ENCODE measurements at places on chromosomes 3 and 15.
A peak's percentile ranks its signal among the peaks of the same experiment; 100 is the strongest.

GRCh38 chr3:192887701-192888100 is 30.0 kb downstream of the MB21D2 start:
- DNase-seq = no peak

- DNase-seq = peak; percentile 92
Measured at GRCh38 chr3:110521019-110521418, 550.6 kb upstream of the NECTIN3 start.

DNA sequence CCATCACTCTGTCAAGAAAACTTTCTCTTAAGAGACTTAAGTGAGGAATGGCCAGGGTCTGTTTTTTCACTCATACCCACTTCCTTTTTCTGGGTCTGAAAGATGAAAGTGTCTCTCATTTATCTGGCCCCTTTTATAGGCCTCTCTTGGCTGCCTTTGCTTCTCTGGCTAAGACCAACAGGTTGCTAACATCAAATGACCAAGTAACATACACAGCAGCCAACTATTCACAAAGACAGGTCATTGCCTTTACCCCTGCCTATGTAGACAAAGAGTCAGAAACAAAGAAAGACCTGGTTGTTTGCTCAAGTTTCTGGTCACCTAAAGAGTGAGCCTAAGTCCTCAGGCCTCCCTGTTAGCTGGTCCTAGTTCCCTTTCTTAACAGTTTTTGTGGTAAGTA is 24.0 kb upstream of the CSTA start:
- DNase-seq = no peak

DNA sequence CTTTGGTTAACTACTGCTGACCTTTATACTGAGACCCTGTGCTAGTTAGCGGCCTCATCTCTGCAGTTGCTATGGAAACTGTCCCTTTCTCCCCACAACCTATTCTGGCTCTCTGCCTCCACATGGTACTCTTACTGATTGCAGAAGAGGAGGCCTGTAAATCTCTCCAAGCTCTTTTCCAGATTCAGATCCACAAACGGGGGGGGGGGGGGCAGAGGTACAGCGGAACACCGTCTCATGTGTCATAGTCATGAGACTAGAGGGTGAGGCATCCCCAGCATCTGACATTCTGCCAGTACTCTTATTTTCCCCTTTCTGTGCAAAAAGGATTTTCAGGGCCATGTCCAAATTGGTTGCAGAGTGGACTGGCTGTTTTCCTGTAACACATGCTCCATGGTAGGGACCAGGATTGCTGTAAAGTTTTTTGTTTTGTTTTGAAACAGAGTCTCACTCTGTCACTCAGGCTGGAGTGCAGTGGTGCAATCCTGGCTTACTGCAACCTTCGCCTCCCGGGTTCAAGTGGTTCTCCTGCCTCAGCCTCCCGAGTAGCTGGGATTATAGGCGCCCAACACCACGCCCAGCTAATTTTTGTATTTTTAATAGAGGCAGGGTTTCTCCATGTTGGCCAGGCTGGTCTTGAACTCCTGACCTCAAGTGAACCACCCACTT is 8.3 kb upstream of the MAP1A start:
- DNase-seq = no peak

DNA sequence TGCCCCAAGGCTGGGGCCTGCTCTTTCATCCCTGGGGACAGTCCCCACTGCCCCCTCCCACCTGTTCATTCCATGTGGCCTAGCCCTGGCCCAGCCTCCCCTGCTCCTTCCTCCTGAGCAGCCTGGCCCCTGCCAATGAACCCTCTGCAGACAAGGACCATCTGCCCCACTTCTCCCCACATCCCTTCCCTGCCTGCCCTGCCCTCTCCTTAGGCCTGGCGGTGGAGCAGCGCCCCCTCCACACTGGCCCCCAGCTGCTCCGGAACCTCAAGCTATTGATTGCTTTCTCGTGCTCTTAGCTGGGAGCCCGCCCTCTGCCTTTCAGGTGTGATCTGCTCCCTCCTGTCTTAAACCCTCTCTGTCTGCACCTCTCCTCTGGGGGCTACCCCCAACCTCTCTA is 8.0 kb downstream of the PLXNA1 start:
- DNase-seq = no peak

DNA sequence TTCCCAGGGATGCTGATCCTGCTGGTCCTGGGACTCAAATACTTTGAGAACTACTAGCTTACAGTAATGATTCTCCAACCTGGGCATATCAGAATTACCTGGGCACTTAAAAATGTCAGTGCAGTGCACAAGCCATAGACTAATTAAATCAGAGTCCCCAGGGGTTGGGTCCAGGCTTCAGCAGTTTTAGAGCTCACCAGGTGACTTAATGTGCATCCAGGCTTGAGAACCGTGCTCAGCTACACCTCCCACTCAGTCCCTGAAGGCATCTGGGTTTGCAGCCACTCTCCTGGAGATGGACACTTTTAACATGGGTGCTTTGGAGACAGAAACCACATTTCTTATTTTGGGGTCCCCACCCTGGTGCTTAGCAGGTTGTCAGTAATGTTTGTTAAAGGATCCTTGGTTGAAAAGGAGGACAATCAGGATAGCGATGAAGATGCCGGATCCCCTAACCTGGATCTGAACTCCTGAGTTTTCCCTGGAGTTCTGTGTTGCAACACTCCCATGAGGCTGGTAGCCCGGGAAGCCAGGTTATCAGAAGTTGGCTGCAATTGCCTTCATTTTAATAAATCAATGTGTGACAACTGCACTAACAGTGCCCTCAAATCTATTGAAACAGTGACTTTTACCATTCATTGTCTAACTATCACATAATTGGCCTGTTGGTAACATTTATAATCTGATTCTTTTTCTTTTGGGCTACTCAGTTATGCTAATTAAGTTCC is 48.1 kb downstream of the BFSP2 start:
- no peak for DNase-seq

DNA sequence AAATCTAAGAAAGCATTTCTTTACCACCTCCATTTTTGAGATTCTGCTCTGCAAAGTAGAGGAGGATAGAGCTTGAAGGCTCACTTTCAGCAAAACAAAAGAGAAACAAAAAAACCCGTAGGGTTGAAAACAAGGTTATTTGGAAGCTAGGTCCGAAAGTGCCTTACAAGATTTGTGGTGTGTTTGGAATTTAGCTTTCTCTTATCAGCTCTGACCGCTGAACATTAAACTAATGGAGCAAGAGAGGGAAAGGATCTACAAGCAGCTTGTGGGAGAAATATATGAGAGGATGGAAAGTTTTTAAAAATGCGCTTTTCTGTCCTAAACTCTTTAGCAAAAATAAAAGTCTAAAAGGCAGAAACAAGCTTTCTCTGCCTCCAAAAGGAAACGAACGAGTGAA is 545.5 kb downstream of the NTRK3 start:
- no peak for DNase-seq

DNA sequence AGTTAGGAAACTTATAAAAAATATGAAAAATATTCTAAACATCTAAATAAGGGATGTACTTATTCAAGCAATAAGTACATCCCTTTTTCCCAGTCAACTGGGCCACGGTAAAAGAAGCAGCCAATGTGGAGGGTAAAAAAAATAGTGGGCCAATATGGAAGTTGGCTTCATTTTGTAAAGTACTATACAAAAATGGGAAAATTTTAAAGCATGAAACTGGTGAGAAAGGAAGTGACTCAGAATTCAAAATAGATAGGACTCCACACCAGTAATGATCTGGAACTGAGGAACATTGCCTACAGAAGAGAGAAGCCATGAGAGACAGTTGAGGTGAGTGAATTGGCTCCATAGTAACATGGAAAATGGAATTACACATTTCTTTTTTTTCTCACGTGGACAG is 108.9 kb downstream of the FNDC3B start:
- peak; percentile 46 for DNase-seq

GRCh38 chr3:27633224-27633545 is 88.9 kb downstream of the EOMES start:
- DNase-seq = peak; percentile 61

- no peak for DNase-seq
Measured at GRCh38 chr15:52282418-52282817, 13.2 kb downstream of the MYO5C start.

DNA sequence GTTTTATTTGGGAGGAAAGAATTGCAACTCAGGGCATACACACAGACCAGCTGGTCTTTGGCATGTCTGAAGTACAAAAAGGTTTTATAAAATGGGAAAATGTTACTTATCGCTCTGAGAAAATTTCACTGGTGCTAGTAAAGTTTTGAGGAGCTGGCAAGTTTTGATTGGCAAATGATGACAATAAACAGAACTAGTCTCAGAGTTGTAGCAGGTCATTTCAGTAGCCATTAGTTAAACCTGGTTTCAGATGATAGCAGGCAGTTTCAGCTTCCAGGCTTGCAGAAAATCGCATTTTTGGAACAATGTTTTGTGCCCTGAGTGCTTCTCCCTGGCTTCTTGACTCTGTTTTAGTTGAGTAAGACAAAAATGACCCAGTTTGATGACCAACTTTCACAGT is 10.7 kb downstream of the B2M start:
- no peak for DNase-seq

DNA sequence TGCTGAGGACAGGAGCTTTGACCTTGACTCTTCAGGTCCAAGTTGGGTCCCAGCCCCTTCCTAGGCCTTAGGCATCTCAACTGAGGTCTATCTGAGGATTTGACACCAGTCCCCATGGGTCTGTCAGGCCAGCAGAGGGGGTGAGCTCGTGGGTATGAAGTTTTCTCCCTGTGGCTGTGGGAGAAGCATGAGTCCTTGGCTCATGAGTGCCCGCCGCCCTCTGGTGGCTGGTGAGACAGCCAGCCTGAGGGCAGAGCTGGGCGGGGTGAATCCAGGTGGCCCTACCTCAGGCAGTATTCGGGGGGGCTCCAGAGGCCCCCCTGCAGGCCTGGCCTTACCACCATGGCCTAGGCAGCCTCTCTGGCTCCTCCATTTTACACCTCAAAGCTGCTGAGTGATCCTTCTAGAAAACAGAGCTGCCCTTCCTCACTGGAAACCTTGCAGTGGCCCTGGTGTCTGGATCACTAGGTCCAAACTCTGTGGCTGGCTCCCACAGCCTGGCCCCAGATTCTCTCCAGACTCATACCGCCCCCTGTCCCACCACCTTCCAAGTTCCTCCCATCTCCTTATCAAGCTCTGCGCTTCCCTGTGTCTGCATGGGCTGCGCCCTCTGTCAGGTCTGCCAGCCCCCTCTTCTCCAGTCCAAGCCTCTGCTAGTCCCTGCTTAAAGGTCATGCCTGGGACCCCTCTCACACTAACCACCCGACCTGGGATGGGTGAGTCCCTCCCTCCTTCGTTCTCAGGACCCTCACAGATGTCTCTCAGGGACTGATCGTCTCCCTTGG is 16.1 kb downstream of the SH2D7 start:
- peak; percentile 83 for DNase-seq

DNA sequence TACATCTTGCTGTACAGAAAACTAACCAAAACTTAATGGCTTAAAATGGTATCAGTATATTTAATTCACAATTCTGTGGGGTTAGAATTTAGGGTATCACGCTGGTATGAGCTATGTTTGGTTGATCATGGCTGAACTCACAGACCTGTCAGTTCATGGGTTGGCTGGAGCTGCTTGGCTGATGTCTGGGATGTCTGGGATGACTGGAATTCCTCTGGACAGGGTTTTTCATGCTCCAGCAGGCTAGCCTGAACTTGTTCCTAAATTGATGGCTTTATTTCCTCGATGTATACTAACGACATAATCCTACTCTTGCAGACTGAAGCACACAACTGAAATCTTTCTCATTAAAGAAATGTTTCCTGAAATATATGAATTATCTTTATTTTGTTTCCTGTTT is 338.9 kb upstream of the GBE1 start:
- peak; percentile 52 for DNase-seq

- peak; percentile 7 for DNase-seq
Measured at GRCh38 chr3:17579289-17580031, 163.0 kb downstream of the TBC1D5 start.

DNA sequence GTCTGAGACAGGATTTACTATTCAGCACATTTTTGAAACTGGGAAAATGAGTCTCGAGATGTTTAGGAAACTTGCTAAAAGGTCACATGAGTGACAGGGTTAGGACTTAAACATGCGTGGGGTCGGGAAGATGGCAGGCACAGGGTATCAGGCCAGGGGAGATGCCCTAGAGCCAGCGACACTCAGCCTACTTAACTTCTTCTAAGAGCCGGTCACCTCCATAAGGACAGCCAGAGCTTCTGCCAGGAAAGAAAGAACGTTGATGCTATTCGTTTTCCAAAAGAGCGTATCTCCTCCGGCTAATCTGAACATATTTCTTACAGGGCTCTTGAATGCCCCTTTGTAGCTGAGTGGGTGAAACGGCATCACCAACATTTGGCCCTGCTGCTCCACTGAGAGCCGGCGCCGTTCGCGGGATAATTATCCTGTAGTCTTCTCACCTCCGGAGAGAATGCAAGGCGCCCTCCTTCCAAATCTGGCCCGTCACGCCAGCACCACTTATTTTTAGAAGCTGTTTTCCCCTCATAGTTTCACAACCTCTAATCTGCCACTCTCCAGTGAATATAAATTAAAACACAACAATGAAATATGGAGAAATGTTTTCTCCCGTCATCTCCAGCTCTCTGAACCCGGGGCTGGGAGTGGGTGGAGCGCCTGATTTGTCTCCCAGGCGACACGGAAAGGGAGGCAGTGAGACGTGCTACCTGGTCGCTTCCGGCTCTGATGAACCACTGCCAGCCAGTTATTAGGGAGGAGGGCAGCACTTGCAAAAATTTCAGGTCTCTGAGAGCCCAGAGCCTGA is 58.5 kb downstream of the LIPC start:
- no peak for DNase-seq

DNA sequence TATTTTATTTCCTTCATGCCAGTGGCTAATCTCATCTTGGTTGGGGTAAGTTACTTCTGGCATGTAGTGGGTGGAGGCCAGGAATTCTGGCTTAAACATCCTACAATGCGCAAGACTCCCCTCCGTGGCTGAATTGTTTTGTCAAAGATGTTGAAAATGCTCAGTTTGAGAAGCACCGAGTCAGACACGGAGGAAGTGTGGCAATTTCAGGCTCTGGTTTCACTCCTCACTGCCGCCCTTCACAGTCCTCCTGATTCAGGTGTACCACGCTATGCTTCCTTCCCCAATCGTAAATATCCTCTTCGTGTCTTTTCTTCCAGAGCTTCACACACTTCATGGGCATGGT is 150.7 kb downstream of the OPA1 start:
- no peak for DNase-seq

- no peak for DNase-seq
Measured at GRCh38 chr3:123331006-123331405, 117.9 kb downstream of the ADCY5 start.

DNA sequence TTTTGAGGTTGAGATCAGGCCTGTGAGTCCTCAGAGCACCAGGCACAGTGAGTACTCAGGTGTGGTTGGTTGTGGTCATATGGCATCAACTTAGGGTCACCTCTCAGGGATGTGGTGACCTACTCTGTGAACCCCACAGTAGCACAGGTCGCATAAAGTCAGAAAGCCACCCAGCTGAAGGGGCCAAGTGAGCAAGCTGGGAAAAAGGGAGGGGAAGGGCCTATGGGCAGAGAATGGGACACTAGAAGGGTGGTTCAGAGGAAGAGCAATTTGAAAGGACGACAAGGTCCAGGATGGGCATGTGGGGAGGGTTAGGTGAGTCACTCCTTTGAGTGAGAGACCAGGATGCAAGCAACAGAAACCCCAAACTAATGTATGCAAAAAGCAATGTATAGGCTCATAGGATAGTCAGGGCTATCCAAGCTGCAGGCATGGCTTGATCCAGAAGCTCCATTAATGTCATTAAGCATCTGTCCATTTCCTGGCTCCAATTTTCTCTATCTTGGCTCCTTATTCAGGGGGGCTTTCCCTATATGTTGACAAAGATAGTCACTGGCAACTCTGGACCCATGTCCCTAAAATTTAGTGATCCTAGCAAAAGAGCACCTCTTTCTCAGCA is 33.5 kb downstream of the HMCES start:
- no peak for DNase-seq

- DNase-seq = no peak
Measured at GRCh38 chr3:73449774-73450173, 175.0 kb downstream of the PDZRN3 start.

All from fibroblast of skin of right biceps (primary cell).